Suprapubic skin (tissue), 4 donors: ENCODE measurements at places on chromosomes 1 and 21.

DNA sequence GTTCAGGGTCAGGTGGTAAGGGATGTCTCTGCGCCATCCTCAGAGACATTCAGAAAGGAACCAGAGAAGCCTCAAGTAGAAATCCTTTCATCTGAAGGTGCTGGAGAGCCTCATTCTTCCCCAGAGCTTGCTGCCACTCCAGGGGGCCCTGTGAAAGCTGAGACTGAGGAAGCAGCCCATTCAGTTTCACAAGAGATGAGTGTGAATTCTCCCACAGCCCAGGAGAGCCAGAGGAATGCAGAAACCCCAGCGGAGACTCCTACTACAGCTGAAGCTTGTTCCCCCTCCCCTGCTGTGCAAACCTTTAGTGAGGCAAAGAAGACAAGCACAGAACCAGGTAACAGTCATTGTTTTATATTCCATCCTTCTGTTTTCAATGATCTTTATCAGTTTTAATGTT lies 38.7 kb downstream of the ZBTB40 start:
- no peak for DNase-seq

DNA sequence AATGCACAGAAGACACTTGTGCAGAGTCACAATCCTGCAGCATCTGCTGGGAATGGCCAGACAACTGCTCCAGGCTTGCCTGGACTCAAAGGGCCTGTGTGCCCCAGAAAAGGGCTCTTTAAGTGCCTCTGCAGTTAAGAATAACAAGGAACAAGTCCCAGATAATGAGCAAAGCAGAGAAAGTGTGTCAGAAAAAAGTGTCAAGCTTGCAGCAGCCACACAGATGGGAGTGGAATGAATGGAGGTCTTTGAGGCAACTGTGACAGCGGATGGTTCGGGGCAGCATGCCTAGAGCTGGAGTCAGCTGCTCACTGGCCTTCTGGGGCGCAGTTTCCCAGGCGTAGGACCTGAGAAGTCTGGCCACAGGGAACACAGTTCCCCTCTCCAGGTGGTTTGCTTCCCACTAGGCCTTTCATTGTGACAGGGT lies 5.1 kb downstream of the PARP1 start:
- DNase-seq, result no peak

DNA sequence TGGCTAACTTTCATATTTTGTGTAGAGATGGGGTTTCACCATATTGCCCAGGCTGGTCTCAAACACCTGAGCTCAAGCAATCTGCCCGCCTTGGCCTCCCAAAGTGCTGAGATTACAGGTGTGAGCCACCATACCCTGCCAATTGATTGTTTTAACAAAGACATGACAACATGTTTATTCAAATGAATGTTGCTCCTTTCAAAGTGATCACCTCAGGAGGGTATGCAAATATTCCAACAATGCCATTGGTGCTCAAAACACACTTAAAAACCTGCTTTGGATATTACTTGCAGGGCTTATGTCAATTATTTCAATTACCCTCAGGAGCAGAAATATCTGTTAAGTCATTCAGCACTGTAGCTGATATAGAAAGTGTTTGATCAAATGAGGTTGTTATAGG lies 7.9 kb downstream of the LAX1 start:
- no peak for DNase-seq

GRCh38 chr1:229786974-229787610 lies 161.0 kb downstream of the URB2 start:
- DNase-seq, result no peak

DNA sequence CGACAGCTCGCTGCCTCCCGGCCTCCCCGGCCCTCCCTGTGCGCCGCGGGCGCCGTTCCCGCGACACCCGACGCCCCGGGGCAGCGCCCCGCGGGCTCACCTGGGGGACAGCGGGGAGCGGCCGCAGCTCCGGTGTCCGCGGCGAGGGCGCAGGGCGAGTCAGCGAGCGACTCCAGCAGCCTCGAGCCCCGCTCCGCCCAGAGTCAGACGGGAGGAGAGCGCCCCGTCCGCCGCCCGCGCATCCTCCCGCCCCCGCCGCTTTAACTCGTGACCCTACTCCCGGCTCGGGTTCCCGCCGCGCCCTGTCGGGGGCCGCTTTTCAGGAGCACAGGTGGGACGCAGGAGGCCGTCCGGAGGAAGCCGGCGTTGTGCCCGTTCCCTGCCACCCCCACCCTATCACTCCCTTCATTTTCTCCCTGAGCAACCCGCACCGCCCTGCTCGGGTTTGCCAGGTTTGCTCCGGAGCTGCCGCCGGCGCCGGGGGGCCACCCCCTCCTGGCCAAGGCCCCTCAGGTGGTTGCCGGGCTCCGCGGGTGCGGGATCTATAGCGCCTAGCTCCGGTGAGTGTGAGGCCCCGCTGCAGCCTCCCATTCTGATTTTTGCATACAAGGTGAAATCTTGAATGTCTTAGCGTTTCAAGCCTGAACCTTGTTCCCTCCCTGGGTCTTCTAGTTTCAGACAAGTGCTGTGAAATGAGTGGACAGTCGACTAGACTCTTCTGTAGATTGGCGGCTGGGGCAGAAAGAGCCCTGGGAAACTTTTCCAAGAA lies at the start of gene MCOLN3:
TSS of gene MCOLN3 (minus strand) at position 205 of the 769 bp plus-strand sequence. CDS start 3,140 bp downstream, outside the sequence.
- DNase-seq, result peak; percentile 73

- no peak for DNase-seq
Observed at GRCh38 chr1:172672720-172673119, 13.8 kb downstream of the FASLG start.

DNA sequence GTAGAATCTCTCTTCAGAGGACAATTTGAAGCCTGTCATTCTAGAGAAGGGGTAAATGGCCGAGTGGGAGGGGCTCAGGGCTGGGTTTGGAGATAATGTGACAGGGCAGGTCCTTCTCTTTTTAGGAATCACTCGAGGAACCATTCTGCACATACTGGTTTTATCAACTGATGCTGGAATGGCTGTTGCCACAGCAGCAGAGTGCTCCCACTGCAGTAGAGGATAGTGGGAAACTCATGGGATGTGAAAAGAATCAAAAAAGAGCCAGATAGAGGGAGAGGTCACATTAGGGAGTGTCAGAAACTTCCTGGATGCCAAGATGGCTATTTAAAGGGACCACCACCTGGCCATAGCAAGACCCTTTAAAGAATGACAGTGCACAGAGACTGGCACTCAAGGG lies 105.3 kb downstream of the NAV1 start:
- no peak for DNase-seq

DNA sequence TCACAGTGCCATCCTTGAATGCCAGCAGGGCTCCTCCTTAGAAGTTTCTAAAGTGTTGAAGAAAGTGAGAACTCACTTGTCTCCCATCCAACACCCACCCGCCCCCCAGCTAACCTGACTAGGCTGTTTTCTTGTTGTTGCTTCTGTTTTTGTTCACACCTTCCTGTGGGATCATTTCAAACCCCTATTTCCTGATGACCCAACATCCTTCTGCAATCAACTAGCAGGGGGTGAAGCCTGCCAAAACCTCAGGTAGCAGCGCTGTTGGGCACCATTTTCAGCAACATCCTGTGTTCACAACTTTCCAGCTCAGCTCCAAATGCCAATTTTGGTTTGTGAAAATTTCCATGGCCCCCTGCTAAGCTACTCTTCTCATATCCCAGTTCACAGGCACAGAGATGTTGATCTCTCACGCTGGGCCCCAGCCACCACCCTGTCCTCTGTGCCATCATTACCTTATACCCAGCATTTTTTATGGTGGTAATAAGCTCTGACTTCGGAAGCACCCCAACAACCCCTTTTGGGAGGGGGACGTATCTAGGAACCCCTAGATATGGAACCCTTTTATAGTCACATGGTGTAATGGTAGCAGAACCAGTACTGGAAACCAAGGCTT lies 41.4 kb downstream of the CDC7 start:
- no peak for DNase-seq

GRCh38 chr1:234555390-234556024 lies 54.5 kb downstream of the IRF2BP2 start:
- no peak for DNase-seq

DNA sequence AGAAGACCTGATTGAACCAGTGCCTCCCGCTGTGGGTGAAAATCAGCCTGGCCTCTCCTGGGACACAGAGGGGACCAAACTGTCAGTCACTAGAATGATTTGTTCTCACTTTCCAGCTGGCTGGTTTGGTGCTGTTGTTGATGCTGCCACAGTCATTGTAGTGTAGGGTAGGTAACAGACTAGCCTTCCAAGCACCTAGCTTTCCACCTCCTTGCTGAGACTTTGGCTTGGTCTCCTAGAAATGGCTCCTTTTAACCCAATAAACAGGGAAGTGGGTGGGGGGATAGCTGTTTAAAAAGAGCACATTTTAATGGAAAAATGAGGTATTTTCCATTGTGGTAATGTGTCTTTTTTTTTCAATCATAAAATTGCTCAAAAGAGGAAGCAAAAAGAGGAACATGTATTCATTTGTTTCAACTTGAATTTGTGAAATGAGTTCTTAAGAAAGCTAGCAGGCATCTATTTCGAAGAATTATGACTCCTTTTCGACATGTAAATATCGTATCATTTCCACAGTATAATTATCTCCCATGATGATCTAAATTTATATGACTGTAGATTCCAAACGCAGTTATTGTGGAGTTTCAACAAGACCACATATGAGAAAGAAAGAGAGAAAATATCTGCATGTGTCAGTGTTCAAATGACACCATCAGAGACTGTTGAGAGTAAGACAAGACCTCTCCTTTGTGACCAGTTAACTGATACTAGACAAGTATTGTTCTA lies 190.1 kb downstream of the HLX start:
- no peak for DNase-seq

- DNase-seq, result no peak
Observed at GRCh38 chr1:42732126-42732680, 7.8 kb downstream of the CLDN19 start.

GRCh38 chr1:34792424-34792823 lies 375 bp upstream of the GJA4 start:
- DNase-seq, result no peak

GRCh38 chr1:201119206-201120197 lies 7.3 kb upstream of the CACNA1S start:
- DNase-seq, result no peak

- no peak for DNase-seq
Observed at GRCh38 chr1:95127380-95127779, 10.2 kb downstream of the TLCD4 start.

- DNase-seq, result no peak
Observed at GRCh38 chr1:218200979-218201378, 84.1 kb upstream of the RRP15 start.

GRCh38 chr1:9008236-9008635 lies 18.0 kb downstream of the SLC2A7 start:
- DNase-seq, result no peak

GRCh38 chr1:6028042-6028850 lies 17.4 kb upstream of the KCNAB2 start:
- DNase-seq, result no peak

DNA sequence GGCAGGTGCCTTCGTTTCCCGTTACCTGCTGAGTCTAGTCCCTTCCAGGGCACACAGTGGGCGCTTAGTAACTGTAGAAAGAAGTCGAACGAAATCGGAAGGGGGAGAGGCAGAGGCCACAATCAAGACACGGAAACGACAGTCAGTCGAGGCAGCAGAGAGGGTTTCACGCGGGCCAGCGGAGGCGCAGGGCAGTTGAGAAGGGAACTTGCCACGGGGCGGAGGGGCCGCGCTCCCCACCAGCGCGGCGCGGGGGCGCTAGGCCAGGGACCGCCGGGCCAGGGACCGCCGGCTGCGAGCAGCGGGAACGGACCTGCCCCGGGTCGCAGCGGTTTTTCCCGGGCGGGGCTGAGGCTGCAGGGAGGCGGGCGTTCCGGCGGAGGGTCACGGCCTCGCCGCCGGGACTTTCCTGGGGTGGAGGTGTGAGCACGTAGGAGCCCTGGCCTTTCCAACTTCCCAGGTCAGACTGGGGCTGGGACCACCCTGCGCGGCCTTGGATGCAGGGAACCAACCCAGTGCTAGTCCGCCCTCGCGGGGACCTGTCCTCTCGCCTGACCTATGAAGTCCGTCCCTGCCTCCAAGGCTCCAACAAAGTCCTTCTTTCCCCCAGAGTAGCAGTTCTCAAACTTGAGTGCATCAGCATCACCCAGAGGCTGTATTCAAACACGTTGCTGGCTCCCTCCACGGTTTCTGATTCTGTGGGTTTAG lies 150.1 kb upstream of the FGGY start:
- DNase-seq, result peak; percentile 75

- no peak for DNase-seq
Observed at GRCh38 chr1:209813902-209814301, 8.0 kb upstream of the IRF6 start.

DNA sequence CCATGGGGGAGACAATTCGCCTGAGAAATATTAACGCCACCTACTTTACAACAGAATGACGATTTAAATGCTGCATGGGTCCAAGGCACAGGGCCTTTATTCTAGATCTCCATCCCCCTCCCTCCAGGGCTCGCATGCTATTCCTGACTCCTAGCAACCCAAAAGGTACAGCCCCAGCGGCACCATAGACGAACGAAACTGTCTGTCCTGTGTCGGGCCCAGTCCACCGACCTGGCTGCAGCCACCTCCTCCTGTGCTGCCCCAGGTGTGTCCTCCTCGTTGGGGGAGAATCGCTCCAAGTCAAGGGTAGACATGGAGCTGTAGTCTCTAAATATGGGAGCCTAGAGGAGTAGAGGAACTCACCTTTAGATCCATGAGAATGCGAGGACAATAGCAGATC lies 196.5 kb downstream of the TOMM20 start:
- peak; percentile 56 for DNase-seq

GRCh38 chr1:66981679-66982078 lies 56.9 kb downstream of the MIER1 start:
- DNase-seq, result no peak

DNA sequence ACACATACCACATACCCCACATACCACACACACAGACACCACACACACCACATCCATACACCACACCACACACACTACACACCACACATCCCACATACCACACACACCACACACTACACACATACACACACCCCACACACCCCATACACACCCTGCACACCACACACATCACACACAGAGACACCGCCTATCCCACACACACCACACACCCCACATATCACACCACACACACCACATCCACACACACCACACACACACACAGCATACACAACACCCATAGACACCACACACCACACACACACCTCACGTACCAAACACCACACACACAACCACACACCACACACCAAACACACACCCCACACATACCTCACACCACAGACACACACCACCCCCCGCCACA lies 68.3 kb downstream of the SLC9A1 start:
- DNase-seq, result no peak

GRCh38 chr1:241849345-241849695 lies 1.3 kb downstream of the EXO1 start:
- no peak for DNase-seq

DNA sequence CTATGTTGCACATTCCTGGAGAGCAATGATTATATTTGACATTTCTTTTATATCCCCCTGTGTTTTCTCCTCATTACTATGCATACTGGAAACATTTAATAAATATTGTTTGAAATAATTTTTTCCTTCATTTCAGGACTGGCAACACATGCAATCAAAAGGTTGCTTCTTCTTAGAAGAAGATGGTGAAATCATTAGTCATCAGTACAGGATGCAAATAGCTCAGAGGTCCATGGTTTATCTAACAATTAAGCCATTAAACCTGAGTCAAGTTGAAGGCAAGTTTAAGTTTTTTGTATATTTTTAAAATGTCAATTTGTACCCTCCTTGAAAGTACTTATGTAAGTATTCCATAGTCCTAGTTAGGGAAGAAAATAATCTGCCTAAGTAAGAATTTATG lies 22.5 kb downstream of the EFCAB7 start:
- DNase-seq, result no peak
